Gastrocnemius medialis (tissue), 4 donors: ENCODE measurements at places on chromosomes 7 and 10. TPM values are rescaled to one million over a fixed set of nuclear protein-coding genes. Genes with fewer than 3 reads are reported as not detected.

NEBL gene
- total RNA-seq: 1.6 TPM

GRCh38 chr7:64098-64915 is 128.1 kb upstream of the FAM20C start:
- no peaks in the 10 kb centered on the region for H3K27me3 ChIP-seq
- no peaks in the 10 kb centered on the region for H3K36me3 ChIP-seq
- H3K27ac ChIP-seq: no peak overlapping the region
- no peak for DNase-seq
- H3K4me1 ChIP-seq: peaks cover 3% of the 10 kb centered on the region
- no peak overlapping the region for H3K4me3 ChIP-seq

- H3K27me3 ChIP-seq: no peaks in the 10 kb centered on the region
- DNase-seq: no peak
- H3K36me3 ChIP-seq: no peaks in the 10 kb centered on the region
- H3K4me3 ChIP-seq: no peak overlapping the region
- no peaks in the 10 kb centered on the region for H3K4me1 ChIP-seq
- no peak overlapping the region for H3K27ac ChIP-seq
Observed at GRCh38 chr7:51456431-51457060, 139.9 kb upstream of the COBL start.

DNA sequence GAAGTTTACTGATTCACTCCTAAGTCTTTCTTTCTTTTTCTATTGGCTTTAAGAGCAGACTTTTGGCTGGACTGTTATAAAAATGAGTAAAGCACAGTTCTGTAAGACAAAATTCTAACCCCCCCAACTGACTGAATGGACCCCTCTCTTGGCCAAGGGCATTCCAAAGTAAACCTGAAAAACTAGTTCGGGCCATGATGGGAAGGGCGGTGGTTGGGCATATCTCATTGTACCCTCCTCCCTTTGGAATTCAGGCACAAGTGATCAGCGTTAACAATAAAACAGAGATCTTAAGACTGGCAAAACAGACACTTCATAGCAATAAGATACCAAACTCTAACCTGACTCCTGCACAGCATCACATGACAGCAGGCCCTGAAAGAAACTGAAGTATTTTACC is 6.1 kb upstream of the KIF20B start:
- H3K36me3 ChIP-seq: no peaks in the 10 kb centered on the region
- no peak overlapping the region for H3K27ac ChIP-seq
- peaks cover 5% of the 10 kb centered on the region for H3K4me1 ChIP-seq
- no peaks in the 10 kb centered on the region for H3K27me3 ChIP-seq
- DNase-seq: no peak

ZNF438 gene
- total RNA-seq: 28.9 TPM

DNA sequence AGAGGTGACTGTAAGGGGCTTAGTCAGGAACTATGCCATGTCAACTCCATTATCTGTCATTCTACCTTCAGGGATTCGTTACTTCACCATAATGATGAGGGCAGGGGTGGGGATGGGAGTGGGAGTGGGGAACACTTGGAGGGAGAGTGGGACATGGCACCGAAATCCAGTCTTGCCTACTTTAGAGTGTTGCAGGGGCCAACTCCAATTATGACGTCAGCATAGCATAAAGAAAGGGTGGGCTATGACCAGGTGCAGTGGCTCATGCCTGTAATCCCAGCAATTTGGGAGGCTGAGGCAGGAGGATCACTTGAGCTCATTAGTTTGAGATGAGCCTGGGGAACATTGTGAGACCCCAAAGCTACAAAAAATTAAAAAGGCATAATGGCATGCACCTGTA is 512.2 kb downstream of the GATA3 start:
- no peak for DNase-seq
- H3K27ac ChIP-seq: no peak overlapping the region
- no peaks in the 10 kb centered on the region for H3K4me1 ChIP-seq
- H3K4me3 ChIP-seq: no peak overlapping the region
- no peaks in the 10 kb centered on the region for H3K27me3 ChIP-seq

SCART1 gene
- 1.0 TPM for total RNA-seq

DNA sequence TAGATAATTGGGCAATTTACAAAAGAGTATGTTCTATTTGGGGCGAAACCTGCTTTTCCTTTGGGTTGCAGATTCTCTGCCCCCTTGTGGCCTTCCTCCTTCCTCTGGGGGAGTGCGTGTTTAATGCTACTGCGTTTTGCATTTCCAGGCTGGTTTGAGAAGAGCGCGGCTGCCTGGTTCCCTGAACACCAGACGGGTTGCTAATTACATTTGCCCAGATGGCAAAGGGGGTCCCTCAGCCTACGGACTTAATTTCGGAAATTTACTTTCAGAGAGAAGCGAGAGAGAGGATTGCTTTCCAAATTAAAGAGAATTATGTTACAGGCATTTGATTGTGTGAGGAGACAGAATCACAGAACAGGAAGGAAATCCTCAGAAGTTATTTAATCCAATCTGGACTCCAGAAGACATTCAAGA is 91.9 kb upstream of the JAZF1 start:
- no peaks in the 10 kb centered on the region for H3K27me3 ChIP-seq
- no peak overlapping the region for H3K27ac ChIP-seq
- no peaks in the 10 kb centered on the region for H3K4me1 ChIP-seq

DNA sequence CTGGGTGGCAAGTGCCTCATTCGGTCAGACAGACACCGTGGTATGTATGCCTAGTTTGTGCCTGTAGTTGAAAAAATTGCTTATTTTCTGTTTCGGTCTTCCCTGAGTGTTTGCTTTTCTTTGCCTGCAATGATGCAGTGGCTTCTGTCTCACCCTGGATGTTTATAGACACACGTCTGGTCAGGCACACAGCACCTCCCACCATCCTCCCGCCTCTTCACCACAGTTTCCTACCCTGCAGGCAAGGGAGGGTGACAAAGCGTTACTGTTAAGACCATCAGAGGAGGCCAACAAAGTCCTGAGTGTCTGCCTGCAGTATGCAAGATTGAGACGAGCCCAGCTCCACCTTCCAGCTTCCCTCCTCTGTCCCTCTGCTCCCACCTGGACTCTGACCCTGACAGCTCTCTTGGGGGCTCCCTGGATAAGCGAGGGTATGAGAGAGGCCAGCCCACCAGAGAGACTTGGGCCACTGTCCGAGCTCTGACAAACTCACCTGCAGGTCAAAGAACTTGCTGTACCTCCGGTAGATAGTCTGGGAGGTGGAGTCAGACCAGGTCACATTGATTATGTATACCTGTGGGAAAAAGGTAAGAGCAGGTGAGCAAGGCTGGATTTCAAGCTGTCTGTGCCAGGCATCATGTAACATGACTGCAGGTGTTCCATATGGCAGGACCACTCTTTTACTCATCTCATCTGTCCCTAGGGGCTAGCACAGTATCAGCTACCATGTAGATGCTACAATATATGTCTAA is 54.4 kb downstream of the SH3PXD2A start:
- no peak overlapping the region for H3K4me3 ChIP-seq
- no peaks in the 10 kb centered on the region for H3K36me3 ChIP-seq
- H3K4me1 ChIP-seq: peaks cover 8% of the 10 kb centered on the region
- no peak for DNase-seq

DNA sequence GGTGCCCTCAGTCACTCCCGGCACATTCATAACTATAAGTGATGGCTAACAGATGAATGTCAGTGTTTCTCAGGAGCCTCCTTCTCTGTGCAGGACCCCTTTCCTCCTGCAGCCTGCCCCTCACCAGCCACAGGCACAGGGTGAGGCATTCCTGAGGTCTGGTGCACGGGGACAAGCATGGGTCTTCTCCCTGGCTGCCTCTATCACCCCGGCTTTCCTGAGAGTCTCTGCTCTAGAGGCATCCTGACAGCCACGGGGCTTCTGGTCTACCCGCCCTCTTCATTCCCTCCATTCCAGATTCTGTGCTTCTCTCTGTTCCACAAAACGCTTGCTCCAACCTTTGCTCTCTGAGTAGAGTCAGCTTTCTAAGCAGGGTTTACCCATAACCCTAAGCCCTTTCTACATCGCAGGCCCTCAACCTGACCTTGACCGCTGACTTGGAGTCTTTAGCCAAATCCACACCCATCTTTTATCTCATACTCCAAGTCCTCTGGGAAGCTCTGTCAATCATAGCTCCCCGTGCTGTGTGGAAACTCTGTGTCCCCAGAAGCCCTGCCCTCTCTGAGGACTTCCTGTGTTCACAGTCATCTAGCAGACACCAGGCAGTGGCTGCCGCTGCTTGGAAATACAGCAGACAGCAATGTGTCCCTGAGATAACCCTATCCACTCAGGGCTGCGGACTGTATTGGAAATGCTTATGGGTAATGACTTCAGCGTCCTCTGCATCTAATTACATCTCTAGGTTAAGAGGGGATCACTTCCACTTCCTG is 159.0 kb downstream of the SFMBT2 start:
- no peak overlapping the region for H3K27ac ChIP-seq
- no peaks in the 10 kb centered on the region for H3K36me3 ChIP-seq
- H3K4me3 ChIP-seq: no peak overlapping the region
- no peaks in the 10 kb centered on the region for H3K27me3 ChIP-seq
- DNase-seq: no peak
- H3K4me1 ChIP-seq: no peaks in the 10 kb centered on the region
